ENCODE measurements at places on chromosomes 16 and 17. TPM values are rescaled to one million over a fixed set of nuclear protein-coding genes. Genes with fewer than 3 reads are reported as not detected.
A peak's percentile ranks its signal among the peaks of the same experiment; 100 is the strongest.

The BBS2 gene
- 36.8 TPM for total RNA-seq

The TTLL6 gene
- not detected for total RNA-seq

The TTYH2 gene
- total RNA-seq: 7.9 TPM

The MFAP4 gene
- not detected for total RNA-seq

The GPRC5B gene
- total RNA-seq: not detected

The TMEM132E gene
- total RNA-seq: not detected

The POLR3K gene
- total RNA-seq: 14.6 TPM

- peak; percentile 73 for DNase-seq
- no peak within 1 kb of the TSS for H3K27ac ChIP-seq
- H3K36me3 ChIP-seq: no peaks in the 10 kb centered on the region
- H3K4me3 ChIP-seq: peak within 1 kb of the TSS; percentile 26
- peaks cover 44% of the 10 kb centered on the region for H3K4me1 ChIP-seq
Measured at GRCh38 chr17:83079352-83079747, at the start of gene METRNL. TSS of gene METRNL (plus strand) at chr17:83079609. CDS start at chr17:83079816, 207 bp downstream.

- H3K27me3 ChIP-seq: peaks cover 59% of the 10 kb centered on the region
- H3K4me3 ChIP-seq: no peak overlapping the region
- H3K4me1 ChIP-seq: peaks cover 33% of the 10 kb centered on the region
Measured at GRCh38 chr17:48584223-48584741, 5.8 kb downstream of the HOXB3 start.

- peak overlapping the region; percentile 48 for H3K27ac ChIP-seq
- DNase-seq: peak; percentile 58
- H3K4me1 ChIP-seq: peaks cover 76% of the 10 kb centered on the region
- no peak overlapping the region for H3K4me3 ChIP-seq
Measured at GRCh38 chr16:85104821-85105391, 7.4 kb downstream of the CIBAR2 start.

DNA sequence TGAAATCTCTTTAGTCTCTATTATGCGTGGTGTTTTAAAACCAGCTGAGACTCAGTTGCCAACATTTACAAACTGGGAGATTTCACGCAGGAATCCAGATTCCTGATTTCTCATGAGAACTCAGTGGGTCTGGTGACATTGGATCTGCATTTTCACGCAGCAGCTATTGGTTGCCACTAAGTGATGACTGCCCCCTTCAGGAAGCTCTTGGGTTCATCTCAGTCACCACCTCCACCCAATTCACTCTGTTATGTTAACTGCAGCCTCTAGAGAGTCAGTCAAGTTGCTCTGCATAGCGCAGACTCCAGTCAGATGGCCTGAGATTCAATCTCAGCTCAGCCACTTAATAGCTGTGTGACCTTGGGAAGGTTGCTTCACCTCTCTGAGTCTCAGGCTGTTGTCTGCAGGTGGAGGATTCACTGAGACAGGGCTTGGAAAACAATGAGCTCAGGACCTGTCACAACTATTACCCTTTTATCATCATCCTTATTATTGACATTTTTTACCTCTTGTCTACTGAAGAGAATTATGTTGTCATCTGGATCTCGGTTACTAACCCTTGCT lies 6.4 kb downstream of the SHISA9 start:
- H3K4me1 ChIP-seq: no peaks in the 10 kb centered on the region
- DNase-seq: peak; percentile 4
- peaks cover 2% of the 10 kb centered on the region for H3K27me3 ChIP-seq
- H3K27ac ChIP-seq: no peak overlapping the region

DNA sequence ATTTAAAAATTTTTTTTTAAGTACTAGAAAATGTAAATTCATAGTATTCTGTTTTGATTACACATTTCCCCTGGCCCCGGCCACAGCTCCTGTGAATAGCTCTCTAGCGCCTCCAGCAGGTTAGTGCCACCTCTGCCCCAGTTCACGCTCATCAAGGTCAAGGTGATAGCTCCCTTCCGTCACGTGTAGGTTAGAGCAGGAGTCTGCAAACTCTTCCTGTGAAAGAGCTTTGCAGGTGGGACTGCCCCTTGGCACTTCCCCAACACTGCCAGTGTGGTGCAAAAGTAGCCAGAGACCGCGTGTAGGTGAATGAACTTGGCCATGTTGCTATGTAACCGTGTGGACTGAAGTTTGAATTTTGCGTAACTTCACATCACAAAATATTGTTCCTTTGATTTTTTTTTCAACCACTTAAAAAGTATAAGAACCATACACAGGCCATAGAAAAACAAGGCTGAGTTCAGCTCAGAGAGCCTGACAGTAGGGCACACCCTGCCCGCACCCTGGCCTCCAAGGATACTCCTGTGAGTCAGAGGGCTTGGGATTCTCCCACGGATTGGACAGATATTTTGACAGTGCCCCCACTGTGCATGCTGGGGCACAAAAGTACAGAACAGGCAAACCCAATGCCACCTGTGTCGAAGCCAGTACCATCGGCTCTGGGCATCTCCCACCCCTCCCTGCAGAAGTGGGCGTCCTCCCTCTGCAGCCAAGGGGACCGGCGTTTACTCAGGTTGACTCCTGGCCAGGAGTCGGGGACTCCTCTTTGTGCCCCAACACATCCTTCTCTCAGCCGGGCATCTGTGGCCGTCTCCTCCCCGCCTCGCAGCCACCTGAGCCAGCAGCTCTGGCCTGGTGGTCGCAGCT lies 92.0 kb upstream of the CHMP6 start:
- H3K4me3 ChIP-seq: no peak overlapping the region
- peak; percentile 38 for DNase-seq
- H3K27me3 ChIP-seq: no peaks in the 10 kb centered on the region
- H3K36me3 ChIP-seq: peaks cover 11% of the 10 kb centered on the region

DNA sequence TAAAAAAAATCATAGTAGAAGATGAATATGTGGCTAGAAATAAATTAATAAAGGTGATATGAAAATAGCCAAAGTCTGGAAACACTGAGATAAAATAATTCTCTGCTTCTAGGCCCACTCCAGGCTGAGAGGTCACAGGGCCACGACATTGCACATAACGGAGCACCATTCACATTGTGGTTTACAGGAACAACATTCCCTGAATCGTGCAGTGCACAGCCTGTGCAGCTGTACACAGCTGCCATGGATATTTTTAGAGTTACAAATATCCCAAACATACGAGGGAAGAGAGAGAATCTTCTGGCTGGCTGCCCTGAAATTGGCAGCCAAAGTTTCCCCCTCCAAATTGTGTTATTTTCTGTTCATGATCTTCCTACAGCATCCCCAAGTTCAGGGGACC lies 68.8 kb downstream of the GSG1L start:
- H3K27me3 ChIP-seq: no peaks in the 10 kb centered on the region
- no peak overlapping the region for H3K27ac ChIP-seq
- H3K36me3 ChIP-seq: no peaks in the 10 kb centered on the region

DNA sequence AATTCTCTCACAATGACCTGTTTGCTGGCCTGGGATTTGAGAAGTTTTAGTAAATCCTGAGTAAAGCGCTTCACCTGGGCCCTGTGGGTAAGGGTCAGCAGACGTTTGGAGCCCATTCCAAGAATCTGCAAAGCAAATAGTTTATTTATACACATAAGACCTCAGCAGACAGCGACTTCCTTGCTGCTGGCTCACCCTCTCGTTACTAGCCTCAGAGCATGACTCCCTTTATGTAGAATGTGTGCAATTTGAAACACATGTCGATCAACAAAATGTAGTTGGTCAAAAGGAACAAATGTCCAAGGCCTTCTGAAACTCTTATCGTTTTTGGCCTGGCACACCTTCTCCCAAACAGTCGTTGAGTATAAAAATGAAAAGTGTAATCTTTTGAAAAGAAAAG lies 31.3 kb downstream of the MARF1 start:
- no peak overlapping the region for H3K4me3 ChIP-seq
- no peak for DNase-seq
- no peak overlapping the region for H3K27ac ChIP-seq
- no peaks in the 10 kb centered on the region for H3K27me3 ChIP-seq
- H3K36me3 ChIP-seq: peaks cover 82% of the 10 kb centered on the region
- no peaks in the 10 kb centered on the region for H3K4me1 ChIP-seq

DNA sequence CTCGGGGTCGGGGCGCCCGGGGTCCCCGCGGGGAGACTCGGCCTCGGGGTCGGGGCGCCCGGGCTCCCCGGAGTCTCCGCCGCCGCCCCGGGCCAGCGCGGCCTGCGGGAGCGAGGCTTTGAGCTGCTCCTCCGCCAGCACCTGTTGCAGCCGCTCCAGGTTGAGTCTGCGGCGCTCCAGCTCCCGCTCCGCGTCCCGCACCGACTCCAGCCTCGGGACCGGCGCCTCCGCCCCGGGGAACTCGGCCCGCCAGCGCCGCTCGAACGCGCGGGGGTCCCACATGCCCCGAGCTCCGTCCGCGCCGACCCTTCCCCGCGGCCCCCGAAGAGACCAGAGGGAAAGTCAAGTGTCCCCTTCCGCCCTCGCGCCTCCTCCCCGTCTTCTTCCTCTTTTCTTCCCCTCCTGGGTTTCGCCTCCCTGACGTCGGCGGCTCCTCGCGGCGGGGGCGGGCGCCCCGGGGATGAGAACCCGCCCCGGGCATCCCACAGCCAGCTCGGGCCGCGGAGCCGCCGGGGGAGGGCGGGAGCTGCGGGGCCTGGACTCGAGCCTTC lies 40.8 kb upstream of the BHLHA9 start:
- H3K4me1 ChIP-seq: peaks cover 30% of the 10 kb centered on the region
- peak overlapping the region; percentile 28 for H3K4me3 ChIP-seq
- H3K27ac ChIP-seq: no peak overlapping the region
- H3K27me3 ChIP-seq: peaks cover 13% of the 10 kb centered on the region

- peaks cover 34% of the 10 kb centered on the region for H3K4me1 ChIP-seq
- no peak for DNase-seq
- H3K4me3 ChIP-seq: peak overlapping the region; percentile 19
- no peaks in the 10 kb centered on the region for H3K27me3 ChIP-seq
- H3K36me3 ChIP-seq: no peaks in the 10 kb centered on the region
Measured at GRCh38 chr16:11225677-11226549, 30.1 kb downstream of the SOCS1 start.

- no peak overlapping the region for H3K4me3 ChIP-seq
- no peaks in the 10 kb centered on the region for H3K36me3 ChIP-seq
- DNase-seq: no peak
- H3K27me3 ChIP-seq: no peaks in the 10 kb centered on the region
Measured at GRCh38 chr16:27199235-27199586, 4.1 kb upstream of the KDM8 start.

DNA sequence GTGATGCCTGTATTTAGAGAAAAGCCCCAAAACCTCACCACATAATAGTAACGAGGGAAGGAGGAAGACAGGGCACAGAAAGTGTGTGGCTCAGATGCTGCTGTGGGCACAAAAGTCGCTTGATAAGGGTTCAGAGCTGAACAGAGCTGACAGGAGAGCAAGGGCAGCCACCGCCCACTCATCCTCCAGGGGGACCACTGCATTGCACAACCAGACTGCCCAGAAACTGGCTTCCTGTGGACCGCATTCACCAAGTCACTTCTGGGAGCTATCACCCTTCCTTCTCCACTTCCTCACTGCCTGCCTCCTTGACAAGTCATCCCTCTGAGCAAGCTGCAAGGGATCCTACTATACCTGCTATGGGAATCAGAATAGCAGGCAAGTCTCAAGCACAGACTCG lies 512.4 kb upstream of the CDH11 start:
- H3K27me3 ChIP-seq: no peaks in the 10 kb centered on the region
- no peaks in the 10 kb centered on the region for H3K4me1 ChIP-seq
- H3K4me3 ChIP-seq: no peak overlapping the region
- no peak overlapping the region for H3K27ac ChIP-seq

GRCh38 chr16:80710918-80711317 lies 93.5 kb downstream of the CDYL2 start:
- no peaks in the 10 kb centered on the region for H3K4me1 ChIP-seq
- no peaks in the 10 kb centered on the region for H3K36me3 ChIP-seq
- no peak overlapping the region for H3K27ac ChIP-seq

- H3K27ac ChIP-seq: no peak overlapping the region
- no peaks in the 10 kb centered on the region for H3K4me1 ChIP-seq
- H3K36me3 ChIP-seq: peaks cover 13% of the 10 kb centered on the region
- H3K4me3 ChIP-seq: no peak overlapping the region
- DNase-seq: no peak
Measured at GRCh38 chr17:80824549-80825470, 166.8 kb upstream of the CHMP6 start.

DNA sequence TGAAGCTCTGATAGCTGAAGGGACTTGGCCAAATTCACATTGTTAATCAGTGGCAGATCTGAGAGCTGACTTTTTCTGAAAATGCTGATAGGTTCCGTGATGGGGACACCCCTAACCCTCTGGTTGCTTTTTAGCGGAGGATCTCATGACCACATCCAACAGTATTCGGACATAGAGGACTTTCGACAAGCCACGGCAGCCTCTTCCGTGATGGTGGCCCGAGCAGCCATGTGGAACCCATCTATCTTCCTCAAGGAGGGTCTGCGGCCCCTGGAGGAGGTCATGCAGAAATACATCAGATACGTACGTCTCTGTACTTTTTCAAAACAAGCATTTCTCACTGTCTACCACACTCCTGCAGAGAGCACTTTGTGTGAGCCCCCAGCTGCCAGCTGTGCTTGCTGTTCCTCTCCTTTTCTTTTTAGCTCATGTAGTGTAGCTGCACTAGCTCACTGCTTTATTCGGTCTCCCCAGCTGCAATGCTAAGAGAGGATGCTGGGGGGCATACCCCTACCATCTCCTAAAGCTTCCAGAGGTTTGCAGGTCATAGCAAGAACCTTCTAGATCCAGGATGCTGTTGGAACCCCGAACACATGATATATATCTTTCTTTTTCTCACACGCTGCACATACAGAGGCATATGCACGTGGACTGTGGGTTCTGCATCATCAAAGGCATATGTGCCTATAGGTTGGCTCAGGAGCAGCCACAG lies 14.2 kb upstream of the NFATC3 start:
- peaks cover 23% of the 10 kb centered on the region for H3K36me3 ChIP-seq
- H3K27me3 ChIP-seq: no peaks in the 10 kb centered on the region
- peaks cover 86% of the 10 kb centered on the region for H3K4me1 ChIP-seq
- no peak overlapping the region for H3K4me3 ChIP-seq
- DNase-seq: peak; percentile 58

GRCh38 chr16:20906341-20907255 lies 6.0 kb downstream of the LYRM1 start:
- DNase-seq: no peak
- no peak overlapping the region for H3K27ac ChIP-seq
- peaks cover 20% of the 10 kb centered on the region for H3K4me1 ChIP-seq

- H3K4me1 ChIP-seq: peaks cover 7% of the 10 kb centered on the region
- H3K36me3 ChIP-seq: peaks cover 2% of the 10 kb centered on the region
- H3K4me3 ChIP-seq: no peak overlapping the region
Measured at GRCh38 chr16:15983898-15984297, 34.5 kb downstream of the ABCC1 start.

DNA sequence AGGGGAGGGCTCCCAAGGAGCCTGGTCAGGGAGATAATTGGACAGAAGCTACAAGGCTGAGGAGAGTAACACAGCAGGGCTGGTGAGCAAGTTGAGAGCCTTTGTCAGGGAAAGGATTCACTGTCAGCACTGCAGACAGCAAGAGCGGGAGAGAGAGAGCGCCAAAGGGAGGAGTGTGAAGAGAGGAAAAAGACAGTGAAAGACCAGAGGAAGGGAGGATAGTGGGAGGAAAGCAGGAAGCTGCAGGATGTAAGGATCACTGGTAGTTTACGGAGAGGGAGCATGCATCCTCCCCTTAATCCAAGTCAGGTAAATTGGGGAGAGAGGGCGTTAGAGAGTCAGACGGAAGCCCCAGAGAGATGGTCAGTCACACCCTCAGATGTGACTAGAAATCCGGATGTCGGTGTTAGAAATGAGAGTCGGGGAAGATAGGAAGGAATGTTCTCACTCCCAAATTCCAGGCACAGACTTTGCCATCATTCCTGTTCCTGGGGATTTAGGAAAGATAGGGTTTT lies 13.8 kb upstream of the SPOP start:
- no peaks in the 10 kb centered on the region for H3K27me3 ChIP-seq
- H3K27ac ChIP-seq: no peak overlapping the region
- DNase-seq: no peak
- H3K36me3 ChIP-seq: no peaks in the 10 kb centered on the region
- H3K4me3 ChIP-seq: no peak overlapping the region
- peaks cover 40% of the 10 kb centered on the region for H3K4me1 ChIP-seq
